ENCODE measurements at places on chromosomes 1 and 21.

DNA sequence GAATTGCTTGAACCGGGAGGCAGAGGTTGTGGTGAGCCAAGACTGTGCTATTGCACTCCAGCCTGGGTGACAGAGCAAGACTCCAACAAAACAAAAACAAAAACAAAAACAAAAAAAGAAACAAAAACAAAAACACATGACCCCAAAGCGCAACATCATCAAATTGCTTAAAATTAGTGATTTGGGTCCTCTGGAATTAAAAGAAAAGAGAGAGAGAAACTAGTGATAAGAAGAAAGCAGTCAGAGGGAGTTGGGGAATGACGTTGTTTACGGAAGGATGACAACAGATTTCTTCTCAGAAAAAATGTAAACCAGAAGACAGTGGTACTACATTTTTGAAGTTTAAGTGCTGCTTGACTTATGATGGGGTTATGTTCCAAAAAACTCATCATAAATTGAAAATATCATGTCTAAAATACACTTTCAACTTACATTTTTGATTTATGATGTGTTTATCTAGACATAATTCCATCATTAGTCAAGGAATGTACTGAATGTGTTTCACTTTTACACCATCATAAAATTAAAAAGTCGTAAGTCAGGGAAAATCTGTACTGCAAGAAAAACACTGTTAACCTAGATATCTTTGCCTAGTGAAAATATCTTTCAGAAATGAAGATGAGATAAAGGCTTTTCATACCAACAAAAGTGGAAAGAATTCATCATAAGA, 88.0 kb downstream of the MT1HL1 start:
- DNase-seq = no peak

GRCh38 chr1:153922076-153922971, 448 bp downstream of the GATAD2B start:
- no peak for DNase-seq

GRCh38 chr1:7912743-7913557, 27.7 kb downstream of the TNFRSF9 start:
- DNase-seq = no peak

DNA sequence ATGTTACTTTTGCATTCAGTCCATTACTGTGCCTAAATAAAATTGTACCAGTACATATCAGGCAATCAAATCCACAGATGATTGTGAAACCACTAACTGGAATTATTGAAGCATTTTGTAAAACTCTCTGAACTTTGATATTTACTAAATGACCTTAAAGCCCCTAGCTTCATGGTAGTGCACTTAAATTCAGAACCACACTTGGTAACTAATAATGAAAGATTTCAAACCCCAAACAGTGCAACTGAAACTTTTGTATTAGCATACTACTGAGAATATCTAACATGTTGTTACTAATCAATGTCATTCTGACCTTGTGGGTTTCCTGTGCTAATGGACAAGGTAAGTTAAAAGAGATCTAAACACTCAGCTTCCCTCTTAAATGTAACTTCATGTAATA, at the start of gene CFHR3:
Gene CFHR3, plus strand, starts transcription at position 238 of the 400 bp plus-strand sequence. Its CDS starts 47 bp downstream, at position 285.
- no peak for DNase-seq

- peak; percentile 44 for DNase-seq
These were observed 48.4 kb downstream of the CCN1 start for GRCh38 chr1:85628791-85629531.
